ENCODE measurements at places on chromosomes 11 and 22.
A peak's percentile ranks its signal among the peaks of the same experiment; 100 is the strongest.

GRCh38 chr22:30219049-30219654 lies 27.4 kb downstream of the LIF start:
- no peak for DNase-seq

DNA sequence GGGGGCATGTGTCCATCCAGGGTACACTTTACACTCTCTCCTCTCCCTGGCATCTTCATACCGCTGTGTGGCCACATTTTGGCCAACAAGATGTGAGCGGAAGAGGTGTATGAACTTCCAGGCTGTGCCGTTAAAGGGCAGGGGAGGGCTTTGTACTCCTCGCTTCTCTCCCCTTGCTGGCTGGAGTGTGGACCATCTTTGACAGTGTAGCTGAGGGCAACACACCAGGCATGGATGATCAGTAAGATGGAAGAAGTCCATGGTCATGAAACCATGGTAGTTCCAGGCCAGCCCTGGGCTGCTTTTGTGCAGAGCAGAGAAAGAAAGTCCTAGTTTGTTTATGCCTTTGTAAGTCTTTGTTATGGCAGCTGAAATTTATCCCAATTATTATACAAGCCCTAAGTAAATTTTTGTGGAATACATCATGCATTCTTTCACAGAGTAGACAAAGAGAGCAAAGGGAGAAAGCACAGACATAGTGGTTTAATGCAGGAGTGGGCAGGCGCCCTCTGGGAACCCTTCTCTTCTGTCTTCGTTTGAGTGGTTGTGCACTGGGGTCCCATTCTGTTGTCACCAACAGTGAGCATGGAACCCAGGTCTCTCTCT lies 70.4 kb downstream of the FBXO7 start:
- DNase-seq, result no peak

GRCh38 chr11:129734654-129735053 lies 81.0 kb upstream of the TMEM45B start:
- DNase-seq, result no peak

GRCh38 chr11:119683783-119684182 lies 45.2 kb downstream of the NECTIN1 start:
- DNase-seq, result no peak

- DNase-seq, result no peak
Measured at GRCh38 chr22:38213319-38213989, 11.7 kb downstream of the MAFF start.

GRCh38 chr11:67056267-67057204 lies at the start of gene RHOD:
RHOD (plus strand) TSS chr11:67056847; CDS start chr11:67056903, 56 bp downstream.
- no peak for DNase-seq

GRCh38 chr11:10476927-10477689 lies 22.0 kb downstream of the AMPD3 start:
- DNase-seq, result no peak

GRCh38 chr11:10674911-10675440 lies 18.6 kb downstream of the IRAG1 start:
- no peak for DNase-seq

DNA sequence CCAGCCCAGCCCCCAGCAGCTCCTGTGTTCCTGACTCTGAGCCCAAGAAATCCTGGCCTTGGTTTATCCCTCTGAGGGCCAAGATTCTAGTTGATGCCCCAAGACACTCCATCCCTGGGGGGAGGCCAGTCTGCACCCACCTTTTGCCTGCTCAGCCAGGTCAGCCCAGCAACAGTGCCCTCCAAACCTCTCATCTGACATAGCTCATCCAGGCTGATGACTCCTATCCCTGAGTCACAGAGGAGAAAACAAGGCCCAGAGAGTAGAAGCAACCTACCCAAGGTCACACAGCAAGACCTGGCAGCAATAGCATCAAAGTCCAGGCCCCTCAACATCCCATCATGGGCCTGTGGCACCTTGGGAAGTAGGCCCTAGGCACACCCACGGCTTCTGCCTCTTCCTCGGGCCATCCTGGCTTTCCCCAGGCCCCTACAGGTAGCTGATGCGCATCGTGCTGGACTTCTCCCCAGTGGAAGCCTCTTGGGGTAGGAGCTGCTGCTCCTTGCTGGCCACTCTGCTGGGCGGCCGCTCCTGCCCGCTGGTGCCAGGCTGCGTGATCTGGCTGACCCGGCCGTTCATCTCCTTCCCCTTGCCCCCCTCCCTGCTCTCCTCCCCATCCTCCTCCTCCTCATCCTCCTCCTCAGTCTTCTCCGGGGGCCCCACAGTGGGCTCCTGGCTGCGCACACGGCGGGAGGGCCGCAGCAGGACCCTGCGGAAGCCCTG lies 6.0 kb downstream of the SSTR3 start:
- DNase-seq, result no peak

GRCh38 chr11:126053415-126054286 lies 9.0 kb downstream of the CDON start:
- no peak for DNase-seq

GRCh38 chr11:134905928-134906327 lies 493.9 kb upstream of the B3GAT1 start:
- DNase-seq, result no peak

- no peak for DNase-seq
Measured at GRCh38 chr22:19446603-19447329, 745 bp downstream of the C22orf39 start.

DNA sequence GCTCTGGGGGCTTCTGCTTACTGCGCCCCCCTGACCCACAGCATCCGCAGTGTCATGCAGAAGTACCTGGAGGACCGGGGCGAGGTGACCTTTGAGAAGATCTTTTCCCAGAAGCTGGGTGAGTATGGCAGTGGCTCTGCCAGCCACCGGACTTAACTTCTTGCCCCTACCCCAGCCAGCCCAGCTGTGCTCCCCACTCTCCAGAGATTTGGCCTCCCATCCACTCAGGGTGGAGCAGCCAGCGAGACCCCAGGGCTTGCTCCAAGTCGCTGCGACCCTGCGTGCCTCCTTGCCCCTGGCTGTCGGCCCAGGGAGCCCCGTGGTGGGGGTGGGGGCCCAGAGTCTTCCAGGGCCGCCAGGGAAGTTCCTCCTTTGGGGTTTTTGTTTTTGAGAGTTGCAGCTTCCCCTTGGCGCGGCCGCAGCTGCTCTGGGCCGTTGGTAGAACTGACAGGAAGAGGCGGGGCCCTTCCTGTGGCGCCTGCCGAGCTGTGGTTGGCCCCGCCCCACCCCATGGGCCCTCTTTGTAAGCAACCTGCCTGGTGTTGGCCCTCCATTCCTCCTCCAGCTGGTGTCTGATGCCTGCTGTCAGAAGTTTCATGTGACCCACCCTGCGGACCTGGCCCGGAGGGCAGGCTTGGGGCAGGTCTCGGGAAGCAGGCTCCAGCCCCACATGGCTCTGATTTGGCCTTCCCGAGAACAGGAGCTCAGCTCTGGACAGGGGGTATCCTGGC lies 11.1 kb downstream of the GRK2 start:
- DNase-seq, result peak; percentile 74

GRCh38 chr22:39996732-39997131 lies 2.0 kb downstream of the FAM83F start:
- DNase-seq, result no peak

GRCh38 chr11:92955860-92956259 lies 13.6 kb upstream of the MTNR1B start:
- DNase-seq, result no peak

GRCh38 chr11:606245-606644 lies 9.5 kb downstream of the IRF7 start:
- no peak for DNase-seq

- DNase-seq, result no peak
Measured at GRCh38 chr11:91433284-91434010, 791.2 kb upstream of the FAT3 start.

DNA sequence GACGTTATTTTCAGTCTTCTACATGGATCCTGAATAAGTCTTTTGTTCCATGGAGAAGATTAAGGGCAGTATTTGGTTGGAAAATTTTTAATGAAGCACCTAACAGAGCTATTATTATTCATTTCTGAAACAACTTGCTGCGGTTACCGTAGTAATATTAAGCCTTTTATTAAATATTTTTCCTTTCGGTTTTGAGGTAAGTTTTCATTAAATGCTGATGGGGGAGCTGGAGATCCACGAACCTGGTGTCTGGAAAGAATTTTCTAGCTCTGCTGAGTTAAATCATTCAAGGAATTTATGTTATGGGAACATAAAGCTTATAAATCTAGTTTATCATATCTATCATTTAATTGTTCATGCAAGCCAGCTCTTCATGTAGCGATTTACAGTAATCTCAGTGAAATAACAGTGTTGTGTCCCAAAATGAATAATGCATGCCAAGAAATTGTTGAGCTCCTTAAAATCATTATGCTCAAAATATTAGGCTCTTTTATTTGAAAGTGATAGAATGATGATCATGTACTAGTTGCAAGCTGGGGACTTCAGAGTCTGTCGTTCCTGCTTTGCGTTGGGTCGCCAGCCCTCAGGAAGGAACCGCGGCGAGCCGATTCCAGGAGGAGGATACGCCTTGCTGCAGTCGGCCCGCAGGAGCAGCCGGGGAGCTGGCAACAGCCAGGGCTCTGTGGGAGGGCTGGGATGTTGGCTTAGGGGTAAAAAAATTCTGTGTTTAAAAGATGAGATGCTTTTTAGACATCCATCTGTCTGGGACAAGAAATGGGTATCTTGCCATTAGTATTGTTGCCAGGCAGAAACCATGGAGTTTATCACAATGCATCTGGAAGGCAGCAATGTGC lies 83.1 kb downstream of the TBC1D22A start:
- no peak for DNase-seq

GRCh38 chr11:123231256-123231655 lies 36.2 kb upstream of the CLMP start:
- DNase-seq, result no peak

DNA sequence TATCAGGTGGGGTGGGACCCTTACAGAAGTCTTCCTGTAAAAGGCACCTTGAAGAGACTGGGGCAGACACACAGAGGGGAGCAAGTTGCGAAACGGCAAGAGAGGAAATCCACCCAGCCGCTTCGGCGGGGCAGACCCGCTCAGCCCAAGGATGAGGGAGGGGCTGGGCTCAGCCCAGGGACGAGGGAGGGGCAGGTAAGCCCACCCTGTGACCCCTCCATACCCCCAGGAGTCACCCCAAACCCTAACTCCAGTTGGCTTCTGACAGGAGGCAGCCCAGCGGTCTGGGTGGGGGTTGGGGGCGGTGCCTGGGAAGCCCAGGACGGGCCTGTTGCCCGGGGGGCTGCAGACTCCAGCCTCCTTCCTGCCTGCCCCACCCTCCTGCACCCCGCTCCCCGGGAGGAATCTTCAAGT lies 965 bp downstream of the OSBPL5 start:
- DNase-seq, result no peak

- DNase-seq, result no peak
Measured at GRCh38 chr11:30495437-30495836, 90.7 kb downstream of the MPPED2 start.

DNA sequence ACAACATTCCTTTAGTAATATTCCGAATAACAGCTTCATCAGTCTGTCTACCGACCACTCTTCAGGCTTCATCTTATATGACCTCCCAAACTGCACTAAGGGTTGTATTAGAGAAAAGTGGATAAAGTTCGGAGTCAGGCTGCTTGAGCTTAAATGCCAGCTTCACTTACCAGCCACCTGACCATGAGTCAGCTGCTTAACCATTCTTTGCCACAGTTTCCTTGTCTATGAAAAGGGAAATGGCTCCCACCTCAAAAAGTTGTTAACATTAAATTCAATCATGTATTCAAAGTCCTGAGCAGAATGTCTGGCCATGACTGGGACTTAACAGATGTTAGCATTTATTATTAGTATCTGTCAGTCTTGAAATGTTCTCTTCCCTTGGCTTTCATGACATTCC lies 20.9 kb downstream of the LIMK2 start:
- DNase-seq, result no peak

DNA sequence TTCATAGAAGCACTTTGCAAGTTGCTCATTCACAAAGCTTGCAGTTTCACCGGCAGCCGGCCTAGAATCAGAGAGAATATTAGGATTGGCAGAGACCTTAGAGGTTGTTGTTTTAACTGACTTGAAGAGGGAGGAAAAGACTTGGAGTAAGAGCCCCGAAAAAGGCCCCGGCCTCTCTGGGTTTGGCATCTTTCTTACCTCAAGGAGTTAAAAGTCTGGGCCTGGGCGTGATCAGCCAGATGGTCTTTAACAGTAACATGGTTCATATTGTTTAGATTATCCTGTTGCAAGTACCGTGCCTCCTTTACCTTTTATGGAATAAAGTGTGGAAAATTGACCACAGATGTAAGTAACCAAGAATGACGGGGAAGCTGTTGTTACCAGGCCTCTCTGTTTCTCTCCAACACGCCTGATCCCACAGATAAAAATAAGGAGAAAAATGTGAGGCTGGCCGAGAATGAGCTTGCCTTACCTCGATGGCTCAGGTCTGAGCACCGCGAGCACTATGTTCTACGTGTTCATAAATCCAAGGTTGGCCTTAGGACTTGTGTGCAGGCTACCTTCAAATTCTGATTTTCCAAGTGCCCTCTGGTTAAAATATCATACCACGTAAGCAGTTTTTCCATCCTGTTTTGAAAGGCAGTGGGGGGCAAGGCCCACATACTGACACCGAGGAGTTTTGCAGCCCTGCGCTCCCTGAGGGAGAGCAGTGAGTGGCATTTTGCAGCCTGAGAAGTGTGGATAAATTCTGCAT lies 56.4 kb downstream of the PARVA start:
- no peak for DNase-seq

DNA sequence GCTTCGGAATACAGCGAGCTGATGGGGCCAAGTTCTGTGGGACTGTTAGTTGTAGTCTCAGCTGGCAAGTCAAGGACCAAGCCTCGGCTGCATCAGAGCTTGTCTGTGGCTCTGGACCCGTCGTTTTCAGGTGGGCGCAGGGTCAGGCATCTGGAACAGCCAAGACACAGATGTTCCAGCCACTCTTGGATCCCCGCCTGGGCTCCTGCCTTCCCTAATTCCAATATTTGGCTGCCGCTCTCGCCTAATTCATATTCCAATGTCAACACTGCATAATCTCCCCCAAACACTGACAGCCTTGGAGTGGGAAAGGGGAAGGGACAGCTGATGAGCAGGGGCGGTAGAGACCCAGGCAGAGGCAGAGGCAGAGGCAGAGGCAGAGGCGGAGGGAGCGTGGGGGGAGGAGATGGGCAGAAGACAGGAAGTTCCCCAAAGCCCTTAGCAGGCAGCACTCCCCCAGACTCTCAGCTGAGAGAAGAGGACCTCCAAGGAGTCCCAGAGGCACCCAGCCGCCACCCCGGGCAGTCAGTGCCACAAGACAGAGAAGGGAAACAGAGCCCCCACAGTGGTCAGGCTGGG lies 49.6 kb upstream of the SLC35C1 start:
- no peak for DNase-seq

Measured in stimulated activated CD8-positive, alpha-beta memory T cell treated with anti-CD3 and anti-CD28 coated beads, Interleukin-4, amount 100 ng/mL, for 1 hour (primary cell).